ENCODE measurements at places on chromosomes 13 and 19.

DNA sequence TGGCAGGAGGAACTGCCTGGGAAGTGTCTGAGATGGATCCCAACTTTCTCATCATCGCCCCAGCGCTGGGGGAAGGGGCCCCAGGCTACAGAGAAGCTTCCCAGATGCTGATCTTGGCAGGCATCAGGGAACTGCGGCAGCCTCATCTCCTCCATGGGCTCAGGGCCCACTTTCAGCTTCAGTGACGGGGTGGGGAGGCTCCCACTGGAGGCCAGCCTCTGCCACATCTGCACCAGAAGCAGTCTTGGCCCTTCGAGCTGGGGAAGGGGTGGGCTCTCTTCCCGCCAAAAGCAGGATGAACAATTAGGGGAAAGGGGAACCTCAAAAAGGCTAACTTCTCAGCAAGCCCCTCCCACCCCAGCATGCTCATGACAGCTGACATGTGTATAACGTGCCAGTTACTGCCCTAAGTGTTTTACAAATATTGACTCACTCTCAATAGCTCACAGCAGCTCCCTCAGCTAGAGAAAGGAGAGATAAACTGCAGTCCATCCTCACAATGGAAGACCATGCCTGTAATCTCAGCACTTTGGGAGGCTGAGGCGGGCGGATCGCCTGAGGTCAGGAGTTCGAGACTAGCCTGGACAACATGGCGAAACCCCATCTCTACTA is 7.1 kb upstream of the S1PR2 start:
- DNase-seq: no peak

GRCh38 chr19:9076901-9077300 is 10.0 kb upstream of the OR1M1 start:
- DNase-seq: no peak

- no peak for DNase-seq
These were observed 912 bp downstream of the SSC5D start for GRCh38 chr19:55488986-55489710.

- DNase-seq: no peak
These were observed 74.6 kb upstream of the RNF113B start for GRCh38 chr13:98251708-98252107.

- DNase-seq: no peak
These were observed 232.2 kb downstream of the TUBA3C start for GRCh38 chr13:18949489-18949761.

GRCh38 chr13:33797622-33798021 is 20.3 kb upstream of the RFC3 start:
- no peak for DNase-seq

DNA sequence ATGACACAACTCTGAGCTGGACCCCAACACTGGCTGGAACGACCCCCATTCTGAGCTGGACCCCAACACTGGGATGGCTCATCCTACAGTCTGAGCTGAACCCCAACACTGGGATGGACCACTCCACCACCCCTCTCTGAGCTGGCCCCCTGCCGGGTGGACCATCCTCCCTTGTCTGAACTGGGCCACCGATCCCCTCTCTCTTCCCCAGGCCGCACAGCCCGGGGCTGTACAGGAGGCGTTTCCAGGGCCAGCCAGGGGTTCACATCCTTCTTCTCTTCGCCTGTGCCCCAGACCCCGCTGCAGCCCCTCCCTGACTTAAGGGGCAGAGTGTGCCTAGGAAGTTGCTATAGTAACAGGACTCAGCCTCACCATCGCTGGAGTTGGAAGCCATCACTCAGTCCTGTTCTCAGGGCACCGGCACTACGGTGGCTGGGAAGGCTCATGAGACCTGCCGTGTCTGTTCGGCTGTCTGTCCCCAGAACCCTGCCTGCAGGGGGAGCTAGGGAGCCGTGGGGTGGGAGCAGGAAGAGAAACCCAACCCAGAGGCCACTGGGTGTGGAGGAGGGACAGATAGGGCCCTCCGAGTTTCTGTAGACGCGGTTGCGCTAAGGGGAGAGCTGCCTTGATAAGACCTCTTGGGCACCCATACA is 3.7 kb downstream of the PRKACA start:
- no peak for DNase-seq

DNA sequence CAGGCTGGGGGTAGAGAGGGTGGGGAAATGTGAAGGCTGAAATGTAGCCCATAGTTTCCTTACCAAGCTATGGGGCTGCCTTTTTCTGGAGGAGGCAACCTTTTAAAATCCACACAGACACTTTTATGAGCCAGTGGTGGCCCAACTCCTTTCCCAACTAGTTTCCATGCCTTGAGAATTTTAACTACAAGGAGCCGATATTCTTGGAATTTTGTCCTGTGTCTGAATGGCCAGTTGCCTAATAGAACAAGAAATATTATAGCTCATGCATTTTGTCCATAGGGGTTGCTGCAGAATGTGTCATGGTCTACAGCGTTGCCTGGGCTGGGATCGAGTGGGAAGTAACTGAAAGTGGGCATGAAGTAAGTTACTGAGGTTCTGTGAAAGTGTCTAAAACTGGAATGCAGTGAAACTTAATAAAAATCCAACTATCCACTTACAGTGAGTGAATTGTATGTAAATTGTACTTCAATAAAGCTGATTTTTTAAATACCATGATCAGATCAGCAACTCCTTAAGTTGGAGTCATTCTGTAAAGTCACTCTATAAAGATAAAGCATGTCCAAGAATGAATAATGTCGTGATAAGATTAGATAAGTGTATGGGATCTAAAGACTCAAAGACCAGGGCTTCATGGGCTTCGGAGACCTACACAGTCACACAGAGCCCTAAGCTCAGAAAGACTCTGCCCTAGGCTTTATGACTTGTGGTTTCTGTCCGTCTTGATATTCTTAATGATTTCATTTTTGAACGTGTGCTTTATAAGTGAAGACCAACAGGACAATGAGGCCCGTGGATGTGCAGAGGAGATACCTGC is 122.6 kb upstream of the FNDC3A start:
- no peak for DNase-seq

GRCh38 chr13:102846261-102847015 is 606 bp downstream of the ERCC5 start:
- no peak for DNase-seq

DNA sequence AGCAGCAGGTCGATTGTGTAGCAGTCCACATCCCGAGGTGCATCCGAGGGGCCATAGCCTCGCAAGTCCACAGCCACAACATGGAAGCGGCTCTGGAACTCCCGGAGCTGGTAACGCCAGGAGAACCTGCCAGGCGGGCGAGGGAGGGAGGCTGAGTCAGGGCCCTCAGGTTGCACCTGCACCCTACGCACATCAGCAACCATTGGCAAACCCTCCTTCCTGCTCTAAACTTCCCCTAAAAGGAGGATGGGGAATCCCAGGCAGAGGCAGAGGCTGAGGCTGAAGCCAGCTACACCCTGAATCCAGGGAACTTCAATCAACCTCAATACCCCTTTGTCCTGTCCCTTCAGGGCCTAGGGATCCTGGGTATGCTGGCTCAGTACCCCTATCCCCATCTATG is 977 bp downstream of the EPHX3 start:
- DNase-seq: no peak

- DNase-seq: no peak
These were observed 73.8 kb downstream of the MAP4K1 start for GRCh38 chr19:38543807-38544568.

DNA sequence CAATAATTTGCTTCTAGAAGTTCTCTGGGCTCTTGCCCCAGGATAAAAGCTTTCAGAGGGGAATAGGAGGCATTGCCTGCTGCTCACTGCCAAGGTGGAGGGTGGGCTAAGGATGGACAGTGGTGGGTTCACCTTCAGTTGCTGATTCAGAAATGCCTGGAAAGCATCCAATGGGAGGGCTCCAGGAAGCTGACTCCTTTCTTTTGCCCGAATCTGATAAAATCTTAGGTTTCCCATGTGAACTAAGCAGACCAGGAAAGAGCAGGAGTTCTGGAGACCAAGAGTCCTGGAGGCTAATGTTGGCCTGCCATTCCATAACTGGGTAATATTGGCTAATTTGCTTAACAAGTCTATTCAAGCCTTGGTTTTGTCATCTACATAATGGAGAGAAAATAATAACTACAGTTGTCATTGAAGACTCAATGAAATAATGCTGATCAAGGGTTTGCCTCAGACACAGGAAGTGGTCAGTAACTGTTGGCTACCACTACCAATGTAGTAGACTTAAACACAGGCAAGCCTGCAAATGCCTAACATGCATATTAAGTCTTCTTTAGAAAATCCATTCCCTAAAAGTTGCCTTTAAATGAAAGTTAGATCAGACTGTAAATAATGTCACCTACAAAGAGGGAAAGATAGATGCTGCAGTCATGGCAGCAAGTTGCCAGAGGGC is 528.4 kb upstream of the NBEA start:
- no peak for DNase-seq

DNA sequence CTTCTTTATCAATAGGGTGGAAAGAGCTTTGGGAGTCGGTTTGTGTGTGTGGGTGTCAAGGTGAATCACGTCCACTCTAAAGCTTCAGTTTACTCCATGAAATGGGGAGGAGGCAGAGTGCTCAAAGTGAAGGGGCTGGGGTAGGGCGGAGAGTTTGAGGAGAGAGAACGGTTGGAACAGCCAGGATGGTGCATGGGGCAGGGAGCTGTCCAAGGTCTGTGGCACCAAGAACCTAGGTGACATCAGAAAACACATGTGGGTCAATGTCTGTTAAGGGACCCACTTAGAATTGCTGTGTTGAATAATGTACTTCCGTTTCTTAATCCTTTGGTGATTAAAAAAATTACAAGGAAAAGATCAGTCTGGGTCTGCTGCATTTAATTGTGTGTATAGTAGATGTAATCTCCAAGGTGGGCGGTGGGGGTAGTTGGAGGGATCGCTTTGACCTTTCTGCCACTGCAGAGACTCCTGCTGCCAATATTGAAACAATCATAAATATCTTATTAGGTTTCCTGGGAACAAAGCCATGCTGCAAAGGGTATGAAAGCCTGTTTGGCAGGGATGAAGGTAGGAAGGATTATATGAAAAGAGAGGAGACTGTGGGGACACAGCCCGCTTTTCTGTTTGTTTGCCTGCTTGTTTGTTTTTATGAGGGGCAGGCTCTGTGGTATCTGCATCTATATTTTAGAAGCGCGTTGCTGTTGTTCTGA is 122.3 kb downstream of the ATP8A2 start:
- DNase-seq: no peak

DNA sequence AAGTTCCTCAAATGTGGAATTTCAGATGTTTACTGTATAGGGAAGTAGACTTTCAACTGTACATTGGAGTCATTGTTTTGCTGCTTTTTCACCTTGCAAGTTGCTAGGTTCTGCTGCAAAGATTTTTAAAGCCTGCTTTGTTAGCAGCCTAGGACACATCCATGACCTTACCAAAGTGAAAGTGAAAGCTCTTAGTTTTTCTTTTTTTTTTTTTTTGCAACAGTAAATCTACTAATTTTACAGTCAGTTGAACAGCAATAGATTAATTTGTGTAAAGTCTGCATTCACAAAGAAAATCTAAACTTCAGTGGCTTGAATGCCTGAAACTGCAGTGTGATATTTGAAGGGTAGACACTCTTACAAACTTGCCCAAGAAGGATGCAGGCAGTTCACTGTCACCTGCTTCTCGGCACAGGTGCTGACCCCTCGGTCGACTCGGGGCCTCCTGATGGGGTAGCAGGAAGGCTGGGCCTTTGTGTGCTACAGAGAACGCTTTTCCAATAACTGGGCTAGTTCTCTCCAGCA is 5.0 kb upstream of the MTIF3 start:
- no peak for DNase-seq

GRCh38 chr13:26401578-26402021 is 147.7 kb downstream of the CDK8 start:
- DNase-seq: no peak

- DNase-seq: no peak
These were observed 15.0 kb upstream of the TNFAIP8L1 start for GRCh38 chr19:4624301-4624700.

DNA sequence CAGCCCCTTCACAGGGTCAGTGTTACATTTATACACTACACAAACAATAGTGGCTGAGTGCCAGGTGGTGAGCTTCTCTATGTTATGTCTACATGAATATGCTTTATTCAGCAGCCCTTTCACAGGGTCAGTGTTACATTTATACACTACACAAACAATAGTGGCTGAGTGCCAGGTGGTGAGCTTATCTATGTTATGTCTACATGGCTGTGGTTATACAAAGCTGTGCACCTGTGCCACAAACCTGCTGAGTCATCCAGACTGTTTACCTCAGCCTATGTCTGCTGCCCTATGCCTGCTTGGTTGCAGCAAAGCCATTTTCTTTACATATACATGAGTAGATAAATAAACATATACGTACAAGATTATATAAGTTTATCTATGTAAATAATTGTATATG is 76.5 kb downstream of the ZNF726 start:
- DNase-seq: no peak

- DNase-seq: no peak
These were observed 13.5 kb downstream of the TM9SF2 start for GRCh38 chr13:99514801-99515200.
